ENCODE measurements at places on chromosomes 1 and 21.

- no peak for DNase-seq
These were observed 15.4 kb downstream of the CCDC17 start for GRCh38 chr1:45608175-45609156.

- no peak for DNase-seq
These were observed 51.7 kb downstream of the SIM2 start for GRCh38 chr21:36750576-36750959.

GRCh38 chr1:76138217-76138616 is 63.7 kb downstream of the ST6GALNAC3 start:
- no peak for DNase-seq

- DNase-seq: peak; percentile 99
These were observed 68.3 kb downstream of the MPZL1 start for GRCh38 chr1:167790117-167790516.

- no peak for DNase-seq
These were observed 13.8 kb downstream of the PDIK1L start for GRCh38 chr1:26125382-26125781.

GRCh38 chr1:19922015-19922688 is 1.3 kb downstream of the PLA2G2E start:
- DNase-seq: no peak

DNA sequence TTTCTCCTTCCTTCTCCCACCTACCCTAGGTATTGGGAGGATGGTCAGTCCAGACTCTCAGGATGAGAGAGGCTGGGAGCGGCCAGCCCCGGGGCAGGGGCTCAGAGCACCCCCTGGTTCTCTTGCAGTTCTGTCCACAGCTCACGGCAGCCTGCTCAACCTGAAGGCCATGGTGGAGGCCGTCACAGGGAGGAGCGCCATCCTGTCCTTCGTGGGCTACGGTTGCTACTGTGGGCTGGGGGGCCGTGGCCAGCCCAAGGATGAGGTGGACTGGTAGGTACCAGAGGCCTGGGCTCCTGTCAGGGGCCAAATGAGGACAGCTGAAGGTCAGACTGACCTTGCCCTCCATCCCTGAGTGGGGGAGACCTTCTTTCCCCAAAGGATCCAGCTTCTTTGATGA is 4.2 kb downstream of the PLA2G2F start:
- DNase-seq: no peak

GRCh38 chr1:42456754-42457089 is 379 bp downstream of the PPCS start:
- DNase-seq: no peak

DNA sequence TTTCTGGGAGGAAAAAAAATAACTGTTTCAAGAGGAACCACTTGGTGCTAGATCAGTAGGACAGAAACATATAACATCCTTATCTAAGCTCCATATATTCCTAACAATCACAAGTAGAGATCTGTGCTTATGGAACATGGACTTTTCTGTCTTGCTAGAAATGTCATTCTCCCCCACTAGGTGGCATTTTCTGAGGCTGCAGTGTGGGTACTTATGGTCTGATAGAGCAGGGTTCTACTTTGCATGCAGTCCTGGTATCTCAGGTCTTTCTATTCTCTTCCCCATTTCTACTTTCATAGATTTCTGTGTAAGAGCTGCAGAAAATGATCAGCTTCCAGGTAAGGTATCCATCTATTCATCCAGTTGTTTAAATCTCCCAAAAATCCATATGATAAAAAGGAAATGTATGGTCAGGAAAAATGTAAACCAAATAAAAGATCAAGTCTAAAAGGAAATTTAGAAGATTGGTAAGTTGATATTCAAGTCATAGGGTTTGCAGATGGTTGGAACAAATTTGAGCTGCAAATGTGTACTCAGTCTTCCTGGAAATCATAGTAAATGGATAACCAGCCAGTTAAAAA is 1.5 kb downstream of the ZNF684 start:
- DNase-seq: no peak

- DNase-seq: no peak
These were observed 46.9 kb downstream of the CR1L start for GRCh38 chr1:207691841-207692240.

DNA sequence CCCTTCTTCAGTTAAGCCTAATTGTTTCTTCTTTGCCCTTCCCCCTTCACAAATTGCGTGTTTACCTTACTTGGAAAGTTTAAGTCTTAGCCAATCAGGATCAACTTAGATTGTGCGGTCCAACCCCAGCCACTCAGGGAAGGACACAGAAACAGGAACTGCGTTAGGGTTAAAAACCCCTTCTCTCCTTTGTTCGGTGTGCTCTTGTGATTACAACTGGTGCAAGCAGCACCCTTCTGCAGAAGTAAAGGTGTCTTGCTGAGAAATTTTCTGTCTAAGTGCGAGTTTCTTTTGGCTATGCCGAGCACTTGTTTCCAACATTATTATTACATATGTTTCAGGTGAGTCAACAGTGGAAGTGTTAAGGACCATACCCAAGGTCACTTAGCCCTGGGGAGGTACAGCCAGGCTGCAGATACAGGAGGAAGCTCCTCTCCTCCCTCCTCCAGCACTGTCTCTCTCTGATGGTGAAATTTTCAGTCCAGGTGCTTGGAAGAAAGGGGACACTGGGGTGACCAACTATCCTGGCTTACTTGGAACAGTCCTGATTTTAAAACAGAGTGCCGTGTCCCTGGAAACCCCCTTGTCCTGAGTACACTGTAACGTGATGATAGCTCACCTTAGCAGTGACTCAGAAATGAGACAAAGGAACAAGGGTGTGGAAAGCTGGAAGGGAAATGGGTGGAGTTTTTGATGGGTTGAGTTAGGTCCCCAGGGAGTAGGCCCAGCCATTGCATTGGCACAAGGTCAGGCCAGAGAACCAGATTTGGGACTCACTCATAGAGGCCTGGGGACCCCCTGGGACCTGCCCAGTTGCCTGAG is 68.7 kb upstream of the KLHDC7A start:
- DNase-seq: no peak

DNA sequence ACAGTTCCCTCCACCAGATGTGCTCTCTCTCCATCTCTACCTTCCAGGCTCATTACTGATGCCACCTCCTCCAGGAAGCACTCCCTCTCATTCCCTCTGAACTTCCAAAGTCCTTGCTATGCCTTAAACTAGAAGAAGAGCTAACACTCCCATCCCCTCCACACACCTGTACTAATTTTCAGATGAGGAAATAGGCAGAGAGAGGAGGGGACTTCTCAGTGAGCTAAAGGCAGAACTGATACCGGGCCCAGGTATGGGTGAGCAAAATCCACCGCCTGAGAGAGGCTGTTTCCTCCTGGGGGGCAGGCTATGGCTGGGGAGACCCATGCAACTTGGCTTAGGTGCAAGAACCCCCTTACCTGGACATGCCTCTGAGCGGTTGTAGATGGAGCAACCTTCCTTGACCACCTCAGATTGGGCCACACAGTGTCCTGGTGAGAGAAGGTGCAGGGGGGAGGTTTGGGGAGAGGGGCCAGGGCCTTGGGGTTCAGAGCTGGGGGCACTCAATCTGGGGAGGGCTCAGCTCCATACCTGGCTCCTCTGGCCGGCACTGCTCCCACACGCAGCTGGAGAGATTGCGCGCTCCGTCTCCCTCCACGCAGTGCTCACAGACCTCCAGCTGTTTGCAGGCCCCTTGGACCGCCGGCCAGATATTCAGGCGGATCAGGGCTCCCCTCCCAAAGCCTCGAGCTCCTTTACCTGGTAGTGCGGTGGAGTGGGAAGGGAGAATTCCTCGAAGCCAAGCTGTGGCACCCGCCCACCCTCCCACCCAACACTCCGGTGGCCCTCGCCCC is 967 bp downstream of the CD164L2 start:
- no peak for DNase-seq

GRCh38 chr1:90753556-90753955 is 36.5 kb upstream of the BARHL2 start:
- DNase-seq: no peak

GRCh38 chr21:46051379-46051770 is 46.5 kb upstream of the COL6A2 start:
- DNase-seq: no peak

DNA sequence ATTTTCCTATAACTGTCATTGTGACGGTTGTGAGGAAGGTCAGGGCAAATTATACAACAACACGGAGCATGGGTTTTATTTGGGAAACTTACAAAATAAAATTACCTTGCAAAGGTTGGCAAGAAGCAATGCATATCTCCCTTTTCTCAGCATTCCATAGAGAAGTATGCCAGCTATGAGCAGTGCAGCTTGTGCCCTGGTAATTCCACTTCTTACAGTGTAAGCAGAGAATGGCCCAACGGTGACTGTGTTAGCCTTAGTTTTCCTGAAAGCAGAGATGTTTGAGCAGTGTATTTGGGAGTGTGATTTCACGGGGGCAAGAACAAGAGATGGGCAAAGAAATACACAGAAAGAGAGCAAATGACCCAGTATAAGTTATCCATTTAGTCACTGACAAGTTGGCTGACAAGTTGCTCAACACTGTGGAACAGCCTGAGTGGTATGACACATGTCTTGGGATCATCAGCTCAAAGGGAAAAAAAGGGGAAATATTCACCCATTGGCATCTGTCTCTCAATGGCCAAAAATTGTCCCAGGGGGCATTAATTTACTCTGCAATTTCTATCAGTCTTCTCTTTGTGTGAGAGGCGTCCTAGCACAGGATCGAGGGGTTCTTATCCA is 210.9 kb upstream of the NRIP1 start:
- no peak for DNase-seq

Data from keratinocyte (primary cell).